Activated CD4-positive, alpha-beta T cell treated with anti-CD3 and anti-CD28 coated beads for 48 hours (primary cell): ENCODE measurements at places on chromosomes 6 and 20.

DNA sequence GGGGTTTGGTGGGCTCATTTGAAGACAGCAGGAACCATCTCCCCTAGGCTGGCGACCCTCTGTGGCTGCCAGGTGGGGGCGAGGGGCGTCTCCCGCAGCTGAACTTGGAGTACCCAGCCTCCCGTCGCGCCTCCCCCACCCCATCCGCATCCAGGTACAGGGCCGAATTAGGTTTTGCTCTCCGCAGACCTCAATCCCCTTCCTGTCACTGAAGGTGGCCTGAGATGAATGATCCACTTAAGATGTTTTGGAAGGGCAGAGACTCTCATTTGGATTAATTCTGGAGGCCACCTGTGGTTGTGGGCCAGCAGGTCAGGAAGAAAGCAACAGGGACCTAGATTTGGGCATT is 493 bp downstream of the CD83 start:
- no peak for DNase-seq

DNA sequence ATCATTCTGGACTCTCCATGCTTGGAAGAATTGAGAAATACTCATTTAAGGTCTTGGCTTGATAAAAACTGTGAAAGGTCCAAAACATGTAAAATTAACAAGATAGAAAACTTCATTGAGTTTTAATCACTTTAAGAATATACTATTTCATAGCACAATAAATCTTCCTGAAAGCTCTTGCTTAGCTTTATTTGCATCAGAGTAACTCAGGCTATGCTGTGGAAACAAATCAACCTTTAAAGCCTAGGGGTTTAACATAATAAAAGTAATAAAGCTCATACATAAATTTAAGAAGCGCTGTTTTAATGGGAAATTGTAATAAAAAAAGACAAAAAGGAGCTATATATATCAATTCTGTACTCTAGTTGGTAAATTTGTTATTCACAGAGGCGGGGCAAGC is 77.2 kb upstream of the PTCHD4 start:
- DNase-seq = no peak

GRCh38 chr6:123742626-123743025 is 61.0 kb upstream of the NKAIN2 start:
- DNase-seq = no peak

- peak; percentile 34 for DNase-seq
These were observed 18.5 kb upstream of the DCBLD1 start for GRCh38 chr6:117463762-117464665.

DNA sequence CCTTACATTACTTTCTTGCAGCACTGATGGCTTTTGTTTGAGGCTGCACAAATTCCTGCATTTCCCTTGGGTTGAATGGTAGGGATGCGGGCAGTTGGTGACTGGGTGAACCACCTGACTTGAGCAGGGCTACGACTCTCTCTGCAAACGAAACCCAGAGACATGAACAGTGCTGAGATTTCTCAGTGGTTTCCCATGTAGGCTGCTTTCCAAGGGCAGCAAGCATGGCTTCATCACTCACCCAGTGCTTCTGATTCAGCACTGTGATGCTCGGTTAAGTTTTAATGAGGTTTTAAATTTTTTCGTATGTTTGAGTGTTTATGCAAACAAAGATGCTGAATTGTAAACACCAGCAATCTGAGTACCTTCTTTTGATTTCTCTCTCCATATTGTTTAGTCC is 127.2 kb downstream of the MTHFD1L start:
- DNase-seq = no peak

- no peak for DNase-seq
These were observed 171.1 kb upstream of the SNX9 start for GRCh38 chr6:157651731-157652490.

GRCh38 chr6:127094791-127095190 is 23.7 kb upstream of the RSPO3 start:
- DNase-seq = no peak

GRCh38 chr20:57178582-57179111 is 87.8 kb downstream of the BMP7 start:
- DNase-seq = no peak

GRCh38 chr6:112193117-112193516 is 61.2 kb downstream of the LAMA4 start:
- no peak for DNase-seq

GRCh38 chr6:67916399-67916798 is 718.7 kb upstream of the ADGRB3 start:
- DNase-seq = no peak

DNA sequence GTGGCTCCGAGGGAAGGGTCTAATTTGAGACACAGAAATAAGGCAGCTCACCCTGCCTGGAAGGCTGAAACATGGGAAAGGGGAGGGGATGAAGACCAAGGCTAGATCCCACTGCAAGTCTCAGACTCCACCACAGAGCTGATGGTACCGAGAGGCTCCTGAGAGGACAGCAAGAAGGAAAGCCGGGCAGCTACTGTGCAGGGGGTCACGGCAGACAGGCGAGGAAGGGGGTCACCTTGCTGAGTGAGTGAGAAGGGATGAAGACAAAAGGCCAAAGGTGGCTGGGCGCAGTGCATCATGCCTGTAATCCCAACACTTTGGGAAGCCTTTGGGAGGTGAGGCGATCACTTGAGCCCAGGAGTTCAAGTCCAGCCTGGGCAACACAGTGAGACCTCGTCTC is 100.7 kb downstream of the ATP9A start:
- DNase-seq = no peak
